ENCODE measurements at places on chromosomes 1 and 21.
A peak's percentile ranks its signal among the peaks of the same experiment; 100 is the strongest.

DNA sequence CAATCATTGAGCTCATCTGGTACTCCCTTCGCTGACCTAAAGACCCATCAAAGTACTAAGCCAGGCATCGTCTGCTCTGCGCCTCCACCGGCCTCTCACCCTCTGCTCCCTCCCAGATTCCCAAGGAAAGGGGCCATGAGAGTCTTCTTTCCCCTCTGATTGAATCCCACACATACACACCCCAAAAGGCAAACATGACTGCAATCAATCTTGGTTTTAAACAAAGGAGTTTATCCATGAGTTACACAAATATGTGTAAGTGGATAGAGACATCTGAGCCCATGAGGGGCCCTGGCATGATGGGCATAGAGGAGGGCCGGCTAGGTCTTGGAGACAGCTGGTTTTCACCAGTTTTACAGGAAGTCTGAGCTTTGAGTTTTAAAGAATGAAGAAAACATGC lies 50.9 kb downstream of the CAPN2 start:
- no peak for DNase-seq

GRCh38 chr1:222123111-222123510 lies 381.2 kb upstream of the DUSP10 start:
- DNase-seq, result no peak

GRCh38 chr21:26028183-26028582 lies 142.4 kb downstream of the APP start:
- no peak for DNase-seq

GRCh38 chr1:154856544-154856943 lies 13.5 kb downstream of the KCNN3 start:
- DNase-seq, result no peak

DNA sequence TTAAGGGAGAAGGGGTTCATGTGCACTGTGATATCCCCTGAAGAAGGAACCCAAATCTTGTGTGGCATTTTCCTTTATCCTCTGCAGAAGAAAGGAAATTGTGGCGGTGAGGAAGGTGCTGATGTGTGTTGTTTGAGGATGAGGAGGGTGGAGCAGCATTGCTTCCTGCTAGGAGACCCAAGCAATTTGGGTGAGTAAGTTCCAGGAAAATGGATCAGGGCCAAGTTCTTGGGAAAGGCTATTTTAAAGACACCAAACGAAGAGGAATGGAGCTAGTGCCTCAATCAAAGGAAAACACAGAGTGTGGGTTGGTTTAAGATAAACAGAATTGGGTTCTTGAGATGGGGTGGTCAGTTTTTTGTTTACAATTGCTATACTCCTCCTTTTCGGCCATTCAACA lies 86.7 kb upstream of the MARK1 start:
- no peak for DNase-seq

GRCh38 chr1:225848030-225848955 lies 33.9 kb downstream of the TMEM63A start:
- DNase-seq, result peak; percentile 15

GRCh38 chr1:156924478-156925153 lies 4.2 kb downstream of the LRRC71 start:
- DNase-seq, result no peak

GRCh38 chr1:52683367-52683940 lies 14.7 kb downstream of the COA7 start:
- no peak for DNase-seq

DNA sequence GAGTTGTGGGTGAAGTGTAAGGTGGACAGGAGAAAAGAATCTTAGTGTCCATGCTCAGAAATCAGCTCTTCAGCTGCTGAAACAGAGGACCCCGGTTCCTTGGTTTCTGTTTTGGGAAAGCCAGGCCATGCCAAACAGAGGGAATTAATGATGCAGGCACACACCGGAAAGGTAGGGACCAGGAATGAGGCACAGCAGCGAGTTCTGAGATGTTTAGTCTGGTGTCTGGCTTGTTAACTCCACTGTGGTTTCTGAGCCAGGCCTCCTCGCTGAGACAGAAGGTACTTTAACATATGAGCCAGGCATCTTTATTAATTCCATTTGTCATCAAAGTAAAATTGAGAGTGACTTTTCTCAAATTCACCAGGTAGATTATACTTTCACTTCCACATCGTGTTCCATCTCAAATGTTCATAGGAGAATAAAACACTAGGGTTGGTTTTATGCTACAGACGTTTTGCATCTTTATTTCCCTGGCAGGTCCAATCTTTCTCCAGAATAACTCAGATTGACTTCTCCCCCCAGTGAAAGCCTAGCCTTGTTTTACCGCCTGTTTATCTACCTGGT lies 23.5 kb downstream of the LRRC8D start:
- DNase-seq, result no peak

- no peak for DNase-seq
Measured at GRCh38 chr21:25583370-25584130, 23.7 kb downstream of the MRPL39 start.

DNA sequence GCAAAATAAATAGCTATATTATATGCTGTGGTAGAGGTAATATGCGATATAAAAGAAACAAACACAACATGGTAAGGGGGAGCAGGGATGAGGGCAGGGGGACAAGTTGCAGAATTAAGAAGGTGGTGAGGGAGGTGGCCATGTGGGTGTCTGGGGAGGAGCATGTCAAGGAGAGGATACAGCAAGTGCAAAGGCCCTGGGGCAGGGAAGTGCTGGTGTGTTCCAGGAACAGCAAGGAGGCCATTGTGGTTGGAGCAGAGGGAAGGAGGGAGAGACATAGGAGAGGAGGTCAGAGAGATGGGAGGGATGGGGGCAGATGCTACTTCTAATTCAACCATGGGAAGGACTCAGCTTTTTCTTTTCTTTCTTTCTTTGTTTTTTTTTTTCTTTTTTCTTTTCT lies 161.2 kb upstream of the IGSF21 start:
- DNase-seq, result no peak

- DNase-seq, result peak; percentile 43
Measured at GRCh38 chr1:84781946-84782771, 91.9 kb upstream of the SSX2IP start.

GRCh38 chr1:199515261-199515660 lies 512.2 kb upstream of the NR5A2 start:
- DNase-seq, result no peak

DNA sequence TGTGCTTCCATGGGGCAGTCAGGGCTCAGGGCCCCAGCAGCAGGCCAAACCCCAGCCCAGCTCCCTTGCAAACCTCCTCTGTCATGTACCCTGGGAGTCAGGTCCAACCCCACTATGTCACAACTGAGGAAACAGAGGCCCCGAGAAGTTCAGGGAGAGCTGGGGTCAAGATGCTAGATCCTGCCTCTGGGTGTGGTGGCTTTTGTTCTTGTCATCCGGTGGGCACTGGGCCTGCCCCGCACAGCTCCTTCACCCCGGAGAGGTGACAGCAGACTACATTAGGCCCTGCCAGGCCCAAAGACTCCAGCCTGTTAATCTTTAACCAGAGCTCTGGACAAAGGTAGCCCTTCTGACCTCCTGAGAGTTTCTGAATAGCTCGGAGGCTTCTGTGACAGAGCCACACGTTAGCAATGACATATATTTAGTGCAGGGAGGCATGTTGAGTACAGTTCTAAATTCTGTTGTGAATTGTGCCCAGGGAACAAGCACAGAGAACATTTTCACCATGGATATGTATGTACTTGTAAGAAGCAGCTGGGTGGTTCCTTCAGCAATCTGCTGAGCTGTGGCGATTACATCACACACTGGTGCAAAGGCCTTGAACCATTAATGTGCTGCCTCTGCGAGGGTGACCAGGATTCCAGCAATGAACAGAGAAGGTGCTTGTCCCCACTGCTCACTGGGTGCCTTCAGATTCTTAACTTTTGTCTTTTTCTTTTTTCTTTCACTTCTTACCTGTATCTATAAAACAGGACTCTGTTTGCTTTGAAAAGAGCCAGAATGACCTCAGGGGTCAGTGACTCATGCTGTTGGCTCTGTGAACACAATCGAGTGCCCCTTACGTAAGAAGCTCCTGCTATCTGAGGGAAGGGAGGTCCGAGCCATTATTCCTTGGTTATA lies 102.8 kb downstream of the RHOU start:
- DNase-seq, result no peak

DNA sequence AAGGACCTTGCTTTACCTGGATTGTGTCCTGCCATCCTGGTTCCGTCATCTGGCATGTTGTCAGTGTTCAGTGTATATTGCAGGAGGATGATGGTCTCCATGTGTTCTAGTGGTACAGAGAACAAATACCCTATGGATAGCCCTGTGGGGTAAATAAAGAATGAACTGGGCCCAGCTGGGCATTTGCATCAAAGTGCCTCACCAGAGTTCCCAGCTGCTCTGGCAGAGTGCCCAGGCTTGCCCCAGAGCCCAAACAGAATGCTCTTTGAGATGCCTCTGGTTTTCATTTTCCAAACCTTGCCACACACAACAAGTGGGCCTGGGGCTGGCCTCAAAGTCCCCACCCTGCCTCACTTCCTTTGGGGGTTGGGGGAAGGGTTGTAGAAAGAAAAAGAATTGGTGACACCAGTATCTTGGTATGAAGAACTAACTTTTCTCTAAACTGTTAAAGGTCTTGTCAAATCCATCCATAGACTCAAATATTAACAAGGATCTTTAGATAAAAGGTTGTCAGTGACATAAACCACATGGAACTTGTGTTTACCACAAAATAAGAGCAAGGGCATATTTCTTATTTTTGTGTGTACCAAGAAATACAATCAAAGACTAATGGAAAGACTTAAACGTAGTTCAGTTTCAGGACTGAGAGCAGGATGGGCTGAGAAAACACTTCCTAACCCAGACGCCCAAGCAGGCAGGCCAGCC lies 82.2 kb downstream of the LMO4 start:
- DNase-seq, result no peak

DNA sequence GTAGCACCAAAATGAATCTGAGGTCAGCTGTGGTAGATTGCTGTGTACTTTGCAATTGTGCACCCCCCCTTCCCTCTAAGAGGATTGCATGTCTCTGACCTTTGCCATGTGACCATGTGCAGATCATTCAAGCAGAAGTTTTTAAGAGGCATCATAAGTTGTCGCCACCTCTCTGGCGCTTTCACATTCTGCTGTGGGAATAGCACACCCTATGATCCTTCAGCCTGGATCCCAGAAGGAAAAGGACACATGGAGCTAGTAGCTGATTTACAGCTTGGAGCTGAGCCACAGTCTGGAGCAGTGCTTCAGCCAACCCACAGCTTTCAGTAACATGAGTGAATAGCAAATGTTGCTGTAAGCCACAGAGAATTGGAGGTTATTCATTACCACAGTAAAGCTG lies 158.5 kb downstream of the TSEN15 start:
- DNase-seq, result no peak

DNA sequence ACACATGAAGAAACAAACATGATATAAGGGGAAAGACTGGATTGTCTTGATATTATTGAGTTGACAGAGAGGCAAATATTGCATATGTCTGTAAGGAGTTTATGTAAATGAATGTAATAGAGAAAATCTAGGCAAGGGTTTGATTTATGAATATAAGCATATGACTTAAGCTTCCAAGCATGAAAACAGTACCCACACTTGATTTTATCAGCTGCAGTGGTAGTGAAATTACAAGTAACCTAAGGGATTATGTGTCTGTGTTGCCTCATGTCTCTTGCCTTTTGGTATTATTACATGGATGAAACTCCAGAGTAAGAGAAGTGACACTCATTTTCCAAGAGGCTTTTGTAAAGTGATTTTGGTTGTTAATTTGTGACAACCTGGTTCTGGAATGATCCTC lies 1678.9 kb downstream of the KCNT2 start:
- DNase-seq, result no peak

DNA sequence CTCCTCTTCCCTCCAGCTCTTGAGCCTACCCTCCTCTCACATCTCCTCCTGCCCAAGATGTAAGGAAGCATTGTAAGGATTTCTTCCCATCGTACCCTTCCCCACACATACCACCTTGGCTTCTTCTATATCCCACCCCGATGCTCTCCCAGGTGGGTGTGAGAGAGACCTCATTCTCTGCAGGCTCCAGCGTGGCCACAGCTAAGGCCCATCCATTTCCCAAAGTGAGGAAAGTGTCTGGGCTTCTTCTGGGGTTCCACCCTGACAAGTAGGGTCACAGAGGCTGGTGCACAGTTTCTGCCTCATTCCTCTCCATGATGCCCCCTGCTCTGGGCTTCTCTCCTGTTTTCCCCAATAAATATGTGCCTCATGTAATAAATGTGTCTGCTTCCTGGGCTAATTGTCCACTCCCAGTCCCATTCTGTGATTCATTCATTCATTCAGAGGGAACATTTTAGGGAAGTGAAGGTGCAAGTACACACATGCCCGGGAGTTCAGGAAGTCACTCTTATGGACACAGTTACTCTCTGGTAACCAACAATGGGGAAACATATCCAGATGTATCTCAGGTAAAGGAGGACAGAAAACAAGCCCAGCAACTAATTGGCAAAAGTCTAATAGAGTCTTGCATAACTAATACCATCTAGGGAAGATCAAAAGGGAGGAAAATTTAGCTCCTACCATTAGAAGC lies 1.9 kb downstream of the SPRR4 start:
- DNase-seq, result no peak

DNA sequence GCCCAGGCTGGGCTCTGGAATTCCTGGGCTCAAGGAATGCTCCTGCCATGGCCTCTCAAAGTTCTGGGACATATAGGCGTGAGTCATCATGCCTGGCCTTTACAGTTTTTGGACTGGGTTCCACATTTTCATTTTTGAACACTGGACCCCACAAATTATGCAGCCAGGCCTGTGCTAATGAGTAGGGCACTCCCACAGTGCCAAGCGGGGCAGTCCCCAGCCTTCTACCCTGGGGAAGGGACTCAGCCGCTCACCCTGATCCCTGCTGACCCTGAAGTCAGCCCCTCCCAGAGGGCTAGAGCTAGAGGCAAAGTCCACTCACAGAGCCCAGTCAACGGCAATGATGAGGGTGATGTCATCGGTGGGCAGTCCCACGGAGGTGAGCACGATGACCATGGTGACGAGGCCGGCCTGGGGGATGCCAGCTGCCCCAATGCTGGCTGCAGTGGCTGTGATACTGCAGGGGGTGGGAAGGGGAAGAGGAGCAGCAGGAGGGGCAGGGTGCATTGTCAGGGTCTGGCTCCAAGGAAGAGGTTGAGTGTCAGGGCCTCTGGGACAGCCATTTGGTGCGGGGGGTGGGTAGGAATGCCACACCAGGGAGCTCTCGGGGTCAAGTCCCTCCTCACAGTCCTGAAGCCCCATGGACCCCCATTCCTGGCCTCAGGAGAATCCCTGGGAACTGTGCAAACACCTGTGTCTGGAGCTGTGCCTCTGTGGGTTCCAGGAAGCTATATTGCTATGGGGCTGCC lies 27.6 kb downstream of the PODN start:
- no peak for DNase-seq

- DNase-seq, result no peak
Measured at GRCh38 chr1:9714257-9714718, 62.8 kb downstream of the PIK3CD start.

GRCh38 chr1:156033011-156033410 lies 12.3 kb upstream of the SSR2 start:
- DNase-seq, result no peak

- DNase-seq, result no peak
Measured at GRCh38 chr21:29385934-29386520, 87.3 kb downstream of the BACH1 start.
